ENCODE measurements at places on chromosomes 3 and 15. TPM values are rescaled to one million over a fixed set of nuclear protein-coding genes. Genes with fewer than 3 reads are reported as not detected.

SLC2A2 gene
- not detected for total RNA-seq

GABRB3 gene
- not detected for total RNA-seq

PRSS50 gene
- total RNA-seq, result not detected

LDHAL6B gene
- not detected for total RNA-seq

TTLL13 gene
- total RNA-seq, result 0.87 TPM

AHSG gene
- not detected for total RNA-seq

TEX55 gene
- total RNA-seq, result not detected

EPHB1 gene
- total RNA-seq, result 1.2 TPM

DIS3L gene
- total RNA-seq, result 31.2 TPM

ZNF770 gene
- total RNA-seq, result 46.7 TPM

CHL1 gene
- total RNA-seq, result not detected

GRCh38 chr3:171266034-171266739 lies 194.0 kb downstream of the TNIK start:
- DNase-seq, result no peak

DNA sequence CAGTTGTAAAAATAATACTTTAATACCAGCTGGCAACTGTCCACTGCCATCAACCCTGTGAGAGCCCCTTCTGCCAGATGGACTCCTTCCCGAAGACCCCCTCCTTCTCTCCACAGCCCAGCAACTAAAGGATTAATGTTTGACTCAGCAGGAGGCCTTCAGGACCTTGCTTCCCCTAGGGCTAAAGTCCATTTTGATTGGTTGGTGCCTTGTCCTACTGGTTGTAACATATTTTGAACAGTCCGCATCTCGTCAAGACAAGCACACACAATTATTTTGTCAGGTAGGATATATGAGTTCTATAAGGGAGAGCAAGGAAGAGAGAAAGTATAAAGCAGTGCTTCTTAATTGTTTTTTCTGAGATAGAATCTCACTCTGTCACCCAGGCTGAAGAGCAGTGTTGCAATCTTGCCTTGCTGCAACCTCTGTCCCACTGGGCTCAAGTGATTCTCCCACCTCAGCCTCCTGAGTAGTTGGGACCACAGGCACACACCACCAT lies 18.6 kb downstream of the ACOX2 start:
- no peak for DNase-seq

GRCh38 chr3:127233371-127233770 lies 40.4 kb downstream of the PRR23E start:
- DNase-seq, result peak; percentile 12

DNA sequence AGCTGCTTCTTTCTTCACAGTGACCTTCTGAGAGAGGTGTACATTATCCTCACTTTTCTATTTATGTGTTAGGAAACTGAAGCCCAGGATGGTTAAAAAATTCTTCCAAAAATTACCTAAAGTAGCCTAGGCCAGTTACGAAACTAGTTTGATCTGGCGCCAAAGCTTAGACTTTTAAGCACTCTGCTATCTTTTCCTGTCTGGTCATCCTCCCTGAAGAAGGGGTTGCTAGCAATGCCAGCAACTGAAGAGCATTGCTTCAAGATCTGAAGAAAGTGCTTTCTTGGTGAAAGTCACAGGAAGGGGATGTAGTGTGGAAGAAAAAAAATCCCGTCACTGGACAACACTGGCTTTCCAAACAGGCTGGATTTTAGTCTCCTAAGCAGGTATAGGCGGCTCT lies 618.8 kb upstream of the GRM7 start:
- no peak for DNase-seq

- DNase-seq, result no peak
These were observed 24.8 kb downstream of the SLC28A2 start for GRCh38 chr15:45276831-45277230.

- DNase-seq, result no peak
These were observed 88.5 kb downstream of the MINAR1 start for GRCh38 chr15:79520654-79521053.

- no peak for DNase-seq
These were observed 159.0 kb upstream of the IL12A start for GRCh38 chr3:159829539-159830227.

DNA sequence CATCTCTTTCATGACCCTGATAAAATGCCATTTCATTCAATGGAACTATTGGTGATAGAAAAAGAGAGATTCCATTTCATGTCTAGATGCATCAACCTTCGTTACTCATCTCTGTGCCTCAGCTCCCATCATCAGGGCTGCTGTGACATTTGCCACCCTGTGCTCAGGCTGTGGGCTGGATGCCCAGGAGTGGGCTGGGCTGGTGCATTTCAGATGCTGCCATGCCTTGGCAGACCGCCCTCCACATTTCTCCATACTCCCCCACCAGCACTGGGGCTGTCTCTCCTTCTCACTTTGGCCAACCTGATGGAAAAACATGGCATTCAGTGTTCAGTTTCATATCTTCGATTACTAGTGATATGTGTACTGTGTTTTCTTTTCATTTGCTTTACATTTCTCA lies 59.1 kb downstream of the DNASE1L3 start:
- no peak for DNase-seq

GRCh38 chr3:22937536-22937935 lies 265.6 kb upstream of the UBE2E2 start:
- no peak for DNase-seq

DNA sequence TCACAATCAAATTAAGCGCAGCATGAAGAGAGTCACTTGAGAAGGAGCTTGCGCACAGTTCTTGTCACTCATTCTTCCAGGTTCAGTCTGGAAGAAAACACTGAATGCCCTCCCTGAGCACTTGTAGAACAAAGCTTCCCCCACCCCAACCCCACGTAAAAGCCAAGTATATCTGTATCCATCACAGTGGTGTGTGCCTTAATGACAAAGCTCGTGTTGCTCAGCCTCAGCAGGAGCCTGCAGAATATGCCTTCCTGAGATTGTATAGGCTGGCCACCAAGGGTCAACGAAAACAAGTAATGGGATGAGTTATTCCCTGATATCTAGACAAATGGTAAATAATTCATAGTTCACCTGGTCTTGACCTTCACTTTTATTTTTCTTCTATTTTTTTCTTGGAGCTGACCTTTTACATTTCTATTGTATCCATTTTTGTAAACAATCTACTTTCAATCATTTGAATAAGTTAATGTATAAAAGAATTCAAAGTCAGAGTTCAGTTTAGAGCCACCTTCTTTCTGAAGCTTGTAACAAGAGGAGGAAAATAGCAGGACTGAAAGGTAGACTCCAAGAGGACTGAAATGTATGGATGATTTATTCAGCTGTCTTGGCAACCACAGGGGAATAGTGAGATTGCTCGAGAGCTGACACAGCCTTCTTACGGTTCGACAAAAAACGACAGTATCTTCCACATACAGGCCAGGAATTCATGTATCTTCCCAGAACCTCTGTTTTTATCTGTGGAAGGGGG lies 405.5 kb upstream of the TPM1 start:
- DNase-seq, result no peak

GRCh38 chr3:144629381-144629780 lies 657.8 kb downstream of the DIPK2A start:
- no peak for DNase-seq

DNA sequence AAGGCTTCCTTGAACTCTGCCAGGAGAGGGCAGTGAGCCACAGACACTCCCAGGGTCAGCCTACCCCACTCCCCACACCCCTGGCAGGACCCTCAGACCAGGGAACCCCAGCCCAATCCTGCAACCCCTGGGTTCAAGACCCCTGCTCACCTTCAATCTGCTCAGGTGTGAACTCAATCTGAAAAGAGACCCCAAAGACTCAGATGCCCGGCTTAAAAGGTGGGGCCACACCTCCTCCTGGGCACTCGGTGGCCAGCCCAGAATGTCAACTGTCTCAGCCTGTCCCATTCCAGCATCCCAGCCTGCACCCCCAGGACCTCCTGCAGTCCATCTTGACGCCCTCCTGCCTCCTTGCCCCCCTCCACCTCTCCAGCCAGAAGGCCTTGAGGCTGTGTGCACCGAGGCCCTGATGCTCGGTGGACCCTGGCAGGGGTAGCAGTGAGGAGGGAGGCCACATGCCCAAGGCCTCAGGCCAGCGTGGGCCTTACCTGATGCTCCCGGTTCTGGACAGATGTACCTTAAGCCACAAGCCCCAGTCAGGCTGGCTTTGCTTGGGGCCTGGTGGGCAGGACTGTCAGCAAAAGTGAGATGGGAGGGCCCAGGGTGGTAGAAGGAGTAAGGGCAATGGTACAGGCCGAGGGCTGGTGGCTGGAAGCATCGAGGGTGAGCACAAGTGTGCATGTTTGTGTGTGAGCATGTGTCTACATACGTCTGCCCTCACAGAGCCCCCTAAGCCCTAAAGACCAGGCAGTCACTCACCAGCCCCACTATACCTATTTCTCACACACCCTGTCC lies 2.2 kb downstream of the MYL3 start:
- DNase-seq, result no peak

GRCh38 chr3:14451844-14452739 lies 49.7 kb downstream of the SLC6A6 start:
- DNase-seq, result no peak

GRCh38 chr3:61912158-61912557 lies 350.8 kb downstream of the PTPRG start:
- no peak for DNase-seq

DNA sequence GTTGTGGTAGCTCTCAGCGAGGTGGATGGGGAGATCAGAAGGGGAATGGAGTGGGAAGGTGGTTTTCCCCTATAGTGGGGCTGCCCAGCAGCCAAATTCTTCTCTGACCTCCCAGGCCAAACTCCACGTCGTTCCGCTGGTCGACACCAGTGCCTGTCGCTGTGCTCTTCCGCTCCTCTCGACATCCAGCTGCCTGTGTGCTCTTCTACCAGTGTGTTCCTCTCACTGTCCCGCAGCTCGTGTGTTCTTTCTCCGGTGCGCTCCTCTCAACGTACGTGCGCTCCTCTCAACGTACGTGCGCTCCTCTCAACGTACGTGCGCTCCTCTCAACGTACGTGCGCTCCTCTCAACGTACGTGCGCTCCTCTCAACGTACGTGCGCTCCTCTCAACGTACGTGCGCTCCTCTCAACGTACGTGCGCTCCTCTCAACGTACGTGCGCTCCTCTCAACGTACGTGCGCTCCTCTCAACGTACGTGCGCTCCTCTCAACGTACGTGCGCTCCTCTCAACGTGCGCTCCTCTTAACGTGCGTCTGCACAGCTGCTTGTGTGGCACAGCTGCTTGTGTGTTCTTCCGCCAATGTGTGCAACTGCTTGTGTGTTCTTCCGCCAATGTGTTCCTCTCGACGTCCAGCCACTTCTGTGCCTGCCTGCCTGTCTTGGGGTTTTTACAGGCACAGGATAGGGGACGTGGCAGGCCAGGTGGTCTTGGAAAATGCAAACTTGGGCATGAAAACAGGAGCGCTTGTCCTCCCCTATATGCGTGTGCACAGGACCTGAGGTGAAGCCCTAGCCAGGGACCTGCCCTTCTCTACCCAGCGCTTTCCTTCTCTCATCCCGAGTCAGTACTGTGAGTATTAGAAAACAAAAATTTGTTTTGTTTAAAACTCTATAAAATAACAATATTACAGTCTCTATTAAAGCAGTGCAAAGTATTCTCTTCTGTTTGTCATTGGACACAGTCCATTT lies 991.1 kb downstream of the GBE1 start:
- DNase-seq, result no peak

DNA sequence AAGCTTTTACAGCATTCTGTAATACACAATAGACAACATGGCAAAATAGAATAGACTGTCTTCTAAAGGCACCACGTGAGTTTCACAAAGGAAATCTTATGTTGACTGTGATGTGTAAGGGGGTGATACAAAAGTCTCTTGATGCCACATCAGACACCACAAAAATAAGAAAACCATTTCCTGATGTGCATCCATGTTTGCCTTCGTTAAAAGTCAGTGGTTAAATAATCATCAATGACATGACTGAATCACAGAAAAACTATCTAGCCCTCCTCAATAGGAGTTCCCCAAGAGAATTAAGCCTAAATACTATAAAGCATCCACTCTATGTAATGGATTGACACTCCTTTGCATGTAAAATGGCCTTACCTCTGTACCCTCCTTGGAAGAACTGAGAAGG lies 198.6 kb upstream of the SLC2A2 start:
- peak; percentile 33 for DNase-seq

DNA sequence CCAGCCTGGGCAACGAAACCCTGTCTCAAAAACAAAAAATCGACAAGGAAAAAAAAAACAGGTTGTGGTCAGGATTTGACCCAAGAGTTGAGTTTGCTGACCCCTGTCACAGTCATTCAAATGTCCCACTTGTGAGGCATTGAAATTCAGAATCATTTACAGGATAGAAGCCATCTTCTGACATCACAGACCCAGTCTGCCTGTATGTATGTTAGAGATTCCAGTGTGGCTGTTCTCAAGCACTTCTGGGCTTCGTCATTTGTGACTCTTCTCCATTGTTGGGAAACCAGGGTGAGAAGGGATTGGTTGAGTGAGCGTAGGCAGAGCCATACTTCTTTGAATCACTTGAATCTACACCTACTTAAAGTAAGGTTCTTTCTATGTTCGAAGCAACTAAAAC lies 57.1 kb downstream of the LMLN start:
- no peak for DNase-seq

- DNase-seq, result peak; percentile 43
These were observed 105.0 kb downstream of the FOXP1 start for GRCh38 chr3:71478568-71478967.

- DNase-seq, result no peak
These were observed 81.7 kb downstream of the WNT5A start for GRCh38 chr3:55405436-55405835.

DNA sequence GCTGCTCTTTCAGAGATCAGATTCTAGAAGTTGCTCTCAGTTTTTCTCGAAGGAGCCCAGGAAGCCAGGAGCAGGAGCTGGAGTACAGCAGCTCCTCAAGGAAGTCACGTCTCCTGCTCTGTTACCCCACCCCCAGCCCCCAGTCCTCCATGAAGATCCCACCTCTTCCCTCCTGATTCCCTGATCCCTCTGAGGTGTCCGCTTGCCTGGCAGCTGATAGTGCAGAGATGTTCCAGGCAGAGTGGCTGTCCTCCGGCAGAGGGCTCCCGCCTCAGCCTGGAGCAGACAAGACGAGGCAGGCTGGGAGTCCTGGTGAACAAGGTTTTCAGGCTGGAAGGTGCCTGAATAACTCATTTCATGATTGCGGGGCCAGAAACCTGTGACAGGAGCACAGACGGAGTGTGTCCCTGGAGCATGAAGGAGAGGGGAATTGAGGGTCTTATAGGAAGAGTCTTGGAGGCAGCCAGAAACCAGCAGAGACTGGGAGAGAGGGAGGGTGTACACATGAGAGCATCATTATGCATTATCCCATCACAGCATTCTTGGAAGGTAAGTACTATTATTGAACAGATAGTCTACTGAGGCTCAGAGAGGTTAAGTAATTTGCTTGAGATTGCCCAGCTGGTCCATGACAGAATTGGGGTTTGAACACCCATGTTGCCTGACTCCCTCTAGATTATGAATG lies 1.2 kb downstream of the HRH1 start:
- peak; percentile 18 for DNase-seq

- DNase-seq, result no peak
These were observed 148.6 kb downstream of the IL5RA start for GRCh38 chr3:2961576-2961975.

DNA sequence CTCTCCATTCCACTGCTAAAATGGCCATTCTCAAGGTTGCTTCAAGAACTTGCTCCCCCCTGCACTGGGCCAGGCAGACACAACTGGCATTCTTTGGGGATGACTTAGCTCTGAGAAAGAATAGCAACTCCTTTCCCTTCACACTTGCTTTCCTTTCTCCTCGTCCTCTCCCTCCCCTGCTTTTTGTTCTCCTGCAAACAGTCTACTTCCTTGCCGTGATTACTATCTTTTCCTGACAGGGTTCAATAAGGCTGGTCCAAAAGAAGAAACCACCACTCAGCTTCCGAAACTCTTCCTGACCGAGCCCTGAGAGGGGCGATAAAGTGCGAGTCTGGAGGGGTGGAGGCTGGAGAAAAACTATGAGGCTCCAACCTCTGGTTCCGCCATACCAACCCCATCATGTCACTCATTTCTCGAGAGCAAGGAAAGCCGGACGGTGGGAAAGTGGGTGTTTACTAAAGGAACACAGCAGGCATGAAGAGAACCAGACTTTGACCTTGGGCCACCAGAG lies 5.0 kb downstream of the AMOTL2 start:
- no peak for DNase-seq
